Fibroblast of skin of right biceps (primary cell): ENCODE measurements at places on chromosomes 3 and 15.

DNA sequence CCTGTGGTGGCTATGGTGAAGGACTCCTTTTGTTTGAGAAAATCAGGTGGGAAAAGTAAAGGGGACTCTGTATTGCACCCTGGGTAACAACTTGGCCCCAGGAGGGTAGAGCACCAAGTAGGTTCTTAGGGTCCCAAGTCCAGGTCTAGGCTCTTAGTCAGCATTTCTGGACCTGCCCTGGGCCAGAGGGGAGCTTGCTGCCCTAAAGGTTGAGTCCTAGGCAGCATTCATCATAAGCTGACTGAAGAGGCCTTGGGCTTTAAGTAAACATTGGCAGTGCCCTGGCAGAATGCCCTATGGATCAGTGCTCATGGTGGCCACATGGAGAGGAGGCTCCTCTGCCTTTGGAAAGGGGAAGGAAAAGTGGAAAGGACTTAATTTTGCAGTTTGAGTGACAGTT, 268.5 kb upstream of the CTNNB1 start:
- DNase-seq = no peak

DNA sequence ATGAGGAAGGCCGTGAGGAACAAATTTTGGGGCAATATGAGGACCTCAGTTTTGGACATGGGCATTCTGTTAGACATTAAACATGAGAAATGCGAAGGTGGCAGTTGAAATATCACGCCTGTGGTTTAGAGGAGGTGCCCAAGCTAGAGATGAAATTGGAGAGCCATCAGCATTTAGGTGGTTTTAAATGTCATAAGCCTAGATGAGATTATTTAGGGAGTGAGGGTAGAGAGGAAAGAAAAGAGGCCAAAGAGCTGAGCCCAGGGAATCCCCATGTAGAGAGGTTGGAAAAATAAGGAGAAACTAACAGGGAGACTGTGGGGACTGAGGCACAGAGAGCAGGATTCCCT, 14.9 kb downstream of the RTP1 start:
- no peak for DNase-seq

DNA sequence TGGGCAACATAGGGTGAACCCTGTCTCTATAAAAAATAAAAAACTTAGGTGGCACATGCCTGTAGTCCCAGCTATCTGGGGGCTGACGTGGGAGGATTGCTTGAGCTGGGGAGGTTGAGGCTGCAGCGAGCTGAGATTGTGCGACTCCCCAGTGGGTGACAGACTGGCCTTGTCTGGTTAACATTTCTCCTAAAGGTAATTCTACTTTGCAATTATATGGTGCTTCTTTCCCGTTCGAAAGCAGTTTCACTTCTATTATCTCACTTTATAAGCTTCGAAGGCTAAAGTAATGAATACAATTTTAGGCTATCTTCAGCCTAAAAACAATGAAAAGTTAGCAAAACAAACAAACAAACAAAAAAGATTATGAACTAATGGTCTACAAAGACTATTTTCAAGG, 35.3 kb downstream of the COMMD2 start:
- DNase-seq = no peak

DNA sequence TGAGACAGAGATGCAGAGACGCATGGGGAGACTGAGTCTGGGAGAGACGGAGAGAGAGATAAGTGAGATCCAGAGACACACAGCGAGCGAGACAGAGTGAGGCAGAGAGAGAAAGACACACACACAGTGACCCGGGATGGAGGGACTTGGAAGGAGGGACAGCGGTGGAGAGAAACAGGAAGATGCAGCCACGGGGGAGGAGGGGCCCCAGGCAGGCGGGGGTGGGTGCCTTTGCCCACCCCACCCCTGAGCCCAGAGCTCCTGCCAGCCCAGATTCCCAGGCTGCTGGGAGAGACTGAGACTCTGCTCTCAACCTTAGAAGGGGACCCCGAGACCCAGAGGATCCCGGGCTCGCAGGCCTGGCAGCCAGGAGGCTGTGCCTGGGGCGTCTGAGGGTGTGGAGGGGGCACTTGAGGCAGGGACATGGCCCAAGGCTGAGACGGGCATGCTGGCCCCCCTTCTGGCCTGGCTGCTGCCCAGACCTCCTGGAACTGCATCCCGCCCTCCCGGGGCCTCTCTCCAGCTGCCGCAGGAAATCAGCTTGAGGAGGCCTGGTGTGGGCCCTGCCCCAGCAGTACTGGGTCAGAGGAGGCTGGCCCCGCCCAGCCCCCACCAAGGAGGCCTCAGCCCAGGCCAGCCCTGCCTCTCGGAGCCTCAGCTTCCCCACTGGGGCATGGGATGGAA, 18.1 kb downstream of the H1-8 start:
- peak; percentile 69 for DNase-seq

GRCh38 chr3:190024912-190025311, 95.8 kb downstream of the P3H2 start:
- DNase-seq = peak; percentile 79

DNA sequence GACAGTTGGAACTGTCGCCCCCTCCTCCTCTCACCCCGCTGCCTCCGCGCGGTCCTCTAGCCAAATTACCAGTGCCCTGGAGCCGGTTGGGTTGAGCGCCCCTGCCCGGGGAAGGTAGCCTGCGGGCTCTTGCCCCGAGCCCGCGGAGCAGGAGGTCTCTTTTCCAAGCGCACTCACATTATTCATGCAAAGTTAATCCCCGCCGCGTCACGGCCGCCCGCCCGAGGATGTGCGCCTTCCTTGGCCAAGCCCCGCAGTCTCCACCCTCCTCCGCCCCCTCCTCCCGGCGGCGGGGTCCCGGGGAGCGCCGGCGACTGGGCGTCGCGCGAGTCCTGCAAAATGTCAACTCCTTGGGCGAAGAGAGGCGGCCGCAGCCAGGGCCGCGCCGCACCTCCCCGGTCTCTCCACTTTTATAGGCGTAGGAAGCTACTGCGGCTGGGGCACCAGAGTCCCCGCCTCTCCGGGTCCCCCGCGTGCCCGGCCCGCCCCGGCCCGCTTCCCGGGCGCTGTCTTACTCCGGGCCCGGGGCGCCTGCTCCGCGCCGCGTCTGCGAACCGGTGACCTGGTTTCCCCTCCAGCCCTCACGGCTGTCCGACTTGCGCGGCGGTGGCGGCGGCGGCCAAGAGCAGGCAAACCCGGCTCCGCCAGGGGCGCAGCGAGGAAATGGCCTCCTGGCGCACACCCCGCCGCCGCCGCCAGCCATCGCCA, at the start of gene THRB:
THRB (minus strand) TSS at position 233 of the 708 bp plus-strand sequence.
- peak; percentile 60 for DNase-seq

- no peak for DNase-seq
Observed at GRCh38 chr3:183914856-183915255, 30.2 kb upstream of the PARL start.

DNA sequence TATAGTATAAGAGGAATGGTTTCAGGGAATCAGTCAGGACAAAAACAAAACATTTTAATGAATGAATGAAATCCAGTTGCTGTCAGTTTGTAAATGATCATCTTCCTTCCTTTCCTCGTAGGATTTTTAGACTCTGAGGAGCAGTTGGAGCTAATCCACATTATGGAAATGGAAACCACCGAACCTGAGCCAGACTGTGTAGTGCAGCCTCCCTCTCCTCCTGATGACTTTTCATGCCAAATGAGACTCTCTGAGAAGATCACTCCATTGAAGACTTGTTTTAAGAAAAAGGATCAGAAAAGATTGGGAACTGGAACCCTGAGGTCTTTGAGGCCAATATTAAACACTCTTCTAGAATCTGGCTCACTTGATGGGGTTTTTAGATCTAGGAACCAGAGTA, 3.1 kb downstream of the TIPARP start:
- DNase-seq = no peak
